Mesangial cell (primary cell): ENCODE measurements at places on chromosomes 1 and 21. TPM values are rescaled to one million over a fixed set of nuclear protein-coding genes. Genes with fewer than 3 reads are reported as not detected.

Gene SRSF11
- total RNA-seq = 49.5 and 51.3 TPM in 2 replicates

Gene LCE2A
- total RNA-seq = not detected in 2 replicates

Gene FAM110D
- total RNA-seq = 0.25 TPM in 1 of 2 replicates, not detected in the other

Gene KCNJ9
- total RNA-seq = not detected in 2 replicates

Gene TAL1
- total RNA-seq = 1.5 and 2.9 TPM in 2 replicates

Gene FAM20B
- total RNA-seq = 20.7 and 22.2 TPM in 2 replicates

Gene KRTAP7-1
- total RNA-seq = not detected in 2 replicates

Gene KCNA3
- not detected in 2 replicates for total RNA-seq

Gene SPRR2F
- total RNA-seq = not detected in 2 replicates

Gene FMOD
- 0.25 TPM in 1 of 2 replicates, not detected in the other for total RNA-seq

Gene LRRC71
- total RNA-seq = not detected in 2 replicates

Gene SFN
- total RNA-seq = 21.7 and 44.3 TPM in 2 replicates

Gene CNKSR1
- 1.5 and 3.4 TPM in 2 replicates for total RNA-seq

Gene SPRR2B
- total RNA-seq = not detected in 2 replicates

Gene CD53
- not detected in 2 replicates for total RNA-seq

Gene MAP3K6
- 14.7 and 24.1 TPM in 2 replicates for total RNA-seq

Gene ACADM
- 22.8 and 24.3 TPM in 2 replicates for total RNA-seq

Gene TMEM61
- 0.89 TPM in 1 of 2 replicates, not detected in the other for total RNA-seq

Gene ATP5PO
- 222 and 242 TPM in 2 replicates for total RNA-seq

Gene TTLL7
- 1.8 and 3.4 TPM in 2 replicates for total RNA-seq

Gene MAB21L3
- total RNA-seq = under 0.01 TPM in 1 of 2 replicates, not detected in the other

Gene DYRK3
- total RNA-seq = 7.1 and 8.1 TPM in 2 replicates

Gene GNG4
- total RNA-seq = 0.51 and 1.1 TPM in 2 replicates

Gene C1orf74
- total RNA-seq = 1.8 and 2.3 TPM in 2 replicates

Gene S100A9
- total RNA-seq = not detected in 2 replicates

Gene SPRR1A
- not detected in 2 replicates for total RNA-seq

Gene FNDC5
- total RNA-seq = 0.51 and 0.81 TPM in 2 replicates

Gene SRM
- total RNA-seq = 67.8 and 150 TPM in 2 replicates

Gene LRRC41
- 102 and 169 TPM in 2 replicates for total RNA-seq

Gene MATN1
- total RNA-seq = not detected in 2 replicates

Gene ITPKB
- total RNA-seq = 4.7 and 8.0 TPM in 2 replicates

Gene ADAMTS1
- 28.4 and 39.4 TPM in 2 replicates for total RNA-seq

Gene RUNX1
- total RNA-seq = 14.3 and 28.4 TPM in 2 replicates

Gene GPN2
- 12.9 and 16.1 TPM in 2 replicates for total RNA-seq

Gene OPRD1
- total RNA-seq = under 0.01 TPM in 2 replicates

Gene TNN
- not detected in 2 replicates for total RNA-seq

Gene CENPS
- total RNA-seq = 5.5 and 9.1 TPM in 2 replicates

Gene CD52
- total RNA-seq = not detected in 2 replicates

Gene MFAP2
- 218 and 267 TPM in 2 replicates for total RNA-seq

Gene SDC3
- 52.0 and 72.0 TPM in 2 replicates for total RNA-seq

Gene NR5A2
- total RNA-seq = not detected in 2 replicates

Gene C1orf87
- total RNA-seq = under 0.01 TPM in 1 of 2 replicates, not detected in the other

Gene TNFRSF4
- 1.8 and 3.4 TPM in 2 replicates for total RNA-seq

Gene PPIAL4G
- not detected in 2 replicates for total RNA-seq

Gene NES
- 13.4 and 31.9 TPM in 2 replicates for total RNA-seq

Gene SF3B4
- total RNA-seq = 22.4 and 23.5 TPM in 2 replicates

Gene HEYL
- 0.16 and 0.38 TPM in 2 replicates for total RNA-seq

Gene ARHGAP30
- total RNA-seq = not detected in 2 replicates

Gene PANK4
- 18.8 and 30.0 TPM in 2 replicates for total RNA-seq

Gene FMN2
- 3.3 and 3.8 TPM in 2 replicates for total RNA-seq

Gene DCDC2B
- not detected in 2 replicates for total RNA-seq

Gene SGIP1
- total RNA-seq = 4.3 and 4.6 TPM in 2 replicates
